ENCODE measurements at places on chromosomes 3 and 15.
A peak's percentile ranks its signal among the peaks of the same experiment; 100 is the strongest.

GRCh38 chr3:39569095-39569494 lies 101.6 kb downstream of the MOBP start:
- no peak for DNase-seq

DNA sequence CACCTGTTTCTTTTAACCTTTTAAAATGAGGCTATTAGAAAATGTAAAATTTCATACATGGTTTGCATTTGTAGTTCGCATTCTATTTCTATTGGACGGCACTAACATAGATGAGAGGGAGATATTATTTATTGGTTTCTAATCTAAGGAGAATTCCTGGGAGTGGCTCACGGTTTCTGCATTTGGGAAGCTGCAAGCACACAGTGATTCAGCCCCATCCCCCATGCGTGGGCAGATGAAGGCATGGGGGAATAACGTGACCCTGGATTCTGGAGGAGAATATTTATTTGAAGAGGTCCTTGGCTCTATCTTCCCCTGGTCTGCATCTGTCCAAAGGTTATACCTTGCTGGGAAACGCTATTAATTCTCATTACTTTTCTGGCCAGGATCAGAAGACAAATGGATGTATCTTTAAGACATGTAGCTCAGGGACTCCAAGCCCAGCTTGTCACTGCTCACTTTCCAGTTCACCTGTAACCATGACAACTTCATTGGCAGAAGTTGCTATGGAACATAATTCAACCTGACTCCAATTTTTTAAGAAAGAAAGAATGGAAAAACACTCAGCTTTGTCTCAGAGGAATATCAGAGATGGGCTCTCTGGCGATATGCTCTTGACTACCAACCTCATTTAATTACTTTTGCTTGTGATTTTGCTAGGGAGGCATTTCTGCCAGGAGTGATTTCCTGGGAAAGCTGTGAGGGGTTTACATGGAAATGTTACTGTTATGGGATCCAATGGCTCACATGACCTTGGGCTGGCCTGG lies 27.2 kb upstream of the POMGNT2 start:
- no peak for DNase-seq

DNA sequence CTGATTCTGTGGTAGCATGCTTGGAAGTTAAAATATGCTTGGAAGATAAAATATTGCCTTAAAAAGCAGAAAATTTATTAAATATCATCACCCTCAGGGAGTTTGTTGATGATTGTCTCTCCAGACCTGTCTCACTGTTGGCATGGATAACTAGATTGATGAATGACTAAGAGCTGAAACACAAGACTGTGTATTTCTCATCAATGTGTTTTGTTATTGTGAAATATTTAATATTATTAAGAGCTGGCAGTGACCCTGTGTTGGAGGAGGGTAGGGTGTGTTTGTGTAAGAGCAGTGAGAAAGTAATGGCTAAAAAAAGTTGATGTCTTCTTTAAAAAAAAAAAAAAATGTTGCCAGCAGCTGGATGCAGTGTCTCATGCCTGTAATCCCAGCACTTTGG lies 82.2 kb downstream of the ITPR1 start:
- DNase-seq, result peak; percentile 65

GRCh38 chr3:161266731-161267150 lies 45.6 kb downstream of the NMD3 start:
- peak; percentile 54 for DNase-seq

DNA sequence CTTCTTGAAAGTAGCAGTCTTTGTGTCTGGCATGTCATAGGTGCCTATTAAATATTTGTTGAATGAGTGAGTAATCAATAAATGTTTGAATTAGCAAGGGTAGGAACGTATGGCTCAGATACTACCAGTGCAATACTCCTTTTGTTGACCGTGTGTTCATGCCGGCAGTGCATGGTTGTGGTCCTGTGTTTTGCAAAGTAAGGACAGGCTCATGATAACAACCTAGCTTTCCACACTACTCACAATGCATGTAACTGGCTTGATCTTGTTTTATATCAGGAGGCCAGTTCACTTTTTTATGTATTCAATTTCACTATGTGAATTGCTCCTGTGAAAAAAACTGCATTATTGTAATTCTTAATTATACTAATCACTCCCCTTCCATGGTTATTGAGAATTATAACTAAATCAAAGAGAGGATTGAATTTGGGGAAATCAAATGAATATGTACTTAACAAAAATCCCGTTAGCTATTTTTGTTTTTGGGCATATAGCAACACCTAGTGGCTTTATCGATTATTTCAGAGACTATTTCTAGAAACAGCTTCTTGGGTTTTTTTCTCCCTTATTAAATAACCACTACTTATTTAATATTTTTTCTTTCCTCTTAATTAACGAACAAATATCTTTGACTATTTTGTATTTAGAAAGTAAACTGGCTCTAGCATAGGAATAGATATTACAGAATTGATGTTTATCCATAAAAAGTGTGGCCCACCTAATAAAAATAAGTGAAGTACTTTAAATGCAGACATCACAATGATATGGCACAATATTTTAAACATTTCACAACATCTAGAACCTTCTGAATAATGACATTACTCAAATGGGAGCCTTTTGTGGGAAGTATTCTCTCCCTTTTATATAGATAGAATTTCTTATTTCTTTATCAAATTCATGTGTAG lies 218.5 kb downstream of the BBX start:
- peak; percentile 19 for DNase-seq

GRCh38 chr15:23566071-23566554 lies 639 bp downstream of the MKRN3 start:
- DNase-seq, result no peak

DNA sequence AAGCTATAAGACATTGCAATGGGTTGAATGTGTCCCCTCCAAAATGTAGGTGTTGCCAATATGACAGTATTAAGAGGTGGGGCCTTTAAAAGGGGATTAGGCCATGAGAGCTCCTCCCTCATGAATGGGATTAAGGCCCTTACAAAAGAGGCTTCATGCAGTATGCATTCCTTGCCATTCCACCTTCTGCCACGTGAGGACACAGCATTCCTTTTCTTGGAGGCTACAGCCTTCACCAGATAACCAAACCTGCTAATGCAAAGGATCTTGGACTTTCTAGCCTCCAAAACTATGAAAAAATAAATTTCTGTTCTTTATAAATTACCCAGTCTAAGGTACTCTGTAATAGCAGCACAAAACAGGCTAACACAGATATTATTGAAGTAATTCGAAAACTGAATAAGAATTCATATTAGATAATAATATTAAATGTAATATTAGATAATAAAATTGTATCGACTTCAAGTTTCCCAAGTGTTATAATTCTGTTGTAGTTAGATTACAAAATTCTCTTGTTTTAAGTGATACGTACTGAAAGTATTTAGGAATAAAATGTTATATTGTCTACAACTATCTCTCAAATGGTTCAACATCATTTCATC lies 29.4 kb upstream of the ATP8B4 start:
- peak; percentile 41 for DNase-seq

DNA sequence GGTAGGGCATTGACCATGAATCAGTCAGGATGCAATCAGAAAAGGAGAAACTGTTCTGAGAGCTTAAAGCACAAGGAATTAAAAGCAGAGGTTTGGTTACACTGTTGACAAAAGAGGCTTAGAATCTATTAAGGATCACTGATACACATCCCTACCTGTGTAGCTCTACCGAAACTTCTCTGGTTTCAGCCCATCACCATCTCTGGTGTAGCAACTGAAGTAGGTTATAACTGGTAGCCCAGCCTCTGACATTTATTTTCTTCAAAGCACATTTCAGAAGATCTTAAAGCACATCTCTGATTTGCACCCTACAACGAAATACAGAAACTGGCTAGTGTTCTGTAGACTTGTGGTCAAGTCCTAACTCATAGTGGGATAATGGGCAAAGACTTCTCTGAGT lies 283.7 kb downstream of the GBE1 start:
- DNase-seq, result no peak

GRCh38 chr3:14252321-14253021 lies 73.9 kb downstream of the LSM3 start:
- no peak for DNase-seq

DNA sequence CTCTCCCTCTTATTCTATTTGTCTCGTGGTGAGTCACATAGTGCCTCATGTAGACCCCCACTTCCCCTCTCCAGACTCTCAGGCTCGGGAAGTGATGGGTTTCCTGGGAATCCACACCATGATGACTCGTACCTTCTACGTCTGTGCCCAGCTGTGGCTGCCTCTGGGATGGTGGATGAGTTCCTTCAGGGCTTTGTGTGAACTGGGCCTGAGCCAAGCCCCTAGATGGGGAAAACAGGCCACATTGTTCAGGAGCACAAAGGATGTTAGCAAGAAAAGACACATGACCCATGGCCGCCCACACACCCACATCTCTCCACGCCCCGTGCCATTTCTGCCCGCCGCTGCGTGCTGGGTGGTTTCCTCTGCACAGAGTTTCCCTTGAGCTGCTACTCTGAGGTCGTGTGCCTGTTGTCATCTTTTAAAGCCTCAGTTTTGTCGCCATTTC lies 10.5 kb downstream of the ISG20 start:
- peak; percentile 54 for DNase-seq

- DNase-seq, result peak; percentile 83
Observed at GRCh38 chr15:44102675-44103254, 92.3 kb downstream of the FRMD5 start.

GRCh38 chr3:190252080-190252479 lies 70.2 kb downstream of the CLDN1 start:
- peak; percentile 79 for DNase-seq

GRCh38 chr3:133608388-133608787 lies 34.9 kb downstream of the CDV3 start:
- DNase-seq, result no peak

- DNase-seq, result no peak
Observed at GRCh38 chr15:67092752-67093503, 27.5 kb downstream of the SMAD3 start.

DNA sequence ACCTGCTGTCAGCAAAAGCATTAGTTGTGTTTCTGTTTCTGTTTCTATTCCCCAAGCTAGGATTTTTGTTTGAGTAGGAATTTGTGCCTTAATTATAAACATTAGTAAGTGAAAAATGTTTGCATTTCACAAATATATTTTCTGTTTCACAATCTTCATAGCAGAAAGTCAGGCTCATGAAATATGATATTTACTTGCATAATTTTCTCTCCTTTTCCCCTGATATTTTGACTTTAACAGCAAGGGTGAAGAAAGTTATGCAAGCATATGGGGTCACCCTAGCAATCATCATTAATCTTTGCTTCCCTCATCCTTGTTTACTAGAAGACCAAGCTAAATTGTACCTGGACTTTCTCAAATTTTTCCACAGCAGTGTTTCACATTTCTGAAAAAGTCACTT lies 140.3 kb upstream of the SEMA6D start:
- peak; percentile 62 for DNase-seq
